ENCODE measurements at places on chromosomes 3 and 15.

DNA sequence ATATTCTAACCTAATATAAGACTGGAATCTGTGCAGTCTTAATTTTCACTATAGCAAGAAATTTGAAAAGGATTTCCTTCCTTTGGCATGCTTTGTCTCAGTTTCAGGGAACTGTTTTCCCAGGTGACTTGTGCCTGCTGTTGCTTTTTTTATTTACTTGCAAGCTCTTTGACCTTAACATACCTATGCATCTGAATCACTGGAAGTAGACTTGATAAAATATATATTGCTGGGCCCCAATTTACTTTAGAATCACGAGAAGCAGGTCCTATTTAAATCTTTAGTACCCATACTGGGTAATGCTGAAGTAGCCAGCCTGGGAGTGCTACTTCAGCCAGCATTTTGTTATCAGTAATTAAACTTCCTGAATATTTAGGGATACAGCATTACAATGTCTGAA lies 257.9 kb upstream of the ALCAM start:
- DNase-seq: no peak

GRCh38 chr3:129245141-129245540 lies 4.3 kb upstream of the COPG1 start:
- DNase-seq: no peak

DNA sequence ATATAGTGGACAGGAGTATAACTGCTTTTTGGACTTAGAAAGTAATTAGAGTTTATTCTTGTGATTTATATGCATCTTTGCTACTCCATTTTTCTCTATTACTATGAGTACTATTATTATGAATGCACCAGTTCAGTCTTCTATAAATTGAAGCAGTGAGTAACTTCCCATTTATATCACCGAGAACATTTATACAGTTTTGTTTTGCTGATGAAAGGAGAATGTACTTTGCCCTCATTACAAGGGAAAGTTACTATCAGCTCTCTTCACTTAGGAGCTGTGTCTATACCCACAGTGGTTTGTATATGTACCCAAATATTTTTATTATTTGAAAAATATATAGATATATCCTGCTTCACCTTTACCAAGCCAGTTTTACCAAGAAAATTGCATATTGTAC lies 5.7 kb downstream of the KBTBD12 start:
- no peak for DNase-seq

- no peak for DNase-seq
Observed at GRCh38 chr15:36978126-36978525, 122.2 kb downstream of the MEIS2 start.

DNA sequence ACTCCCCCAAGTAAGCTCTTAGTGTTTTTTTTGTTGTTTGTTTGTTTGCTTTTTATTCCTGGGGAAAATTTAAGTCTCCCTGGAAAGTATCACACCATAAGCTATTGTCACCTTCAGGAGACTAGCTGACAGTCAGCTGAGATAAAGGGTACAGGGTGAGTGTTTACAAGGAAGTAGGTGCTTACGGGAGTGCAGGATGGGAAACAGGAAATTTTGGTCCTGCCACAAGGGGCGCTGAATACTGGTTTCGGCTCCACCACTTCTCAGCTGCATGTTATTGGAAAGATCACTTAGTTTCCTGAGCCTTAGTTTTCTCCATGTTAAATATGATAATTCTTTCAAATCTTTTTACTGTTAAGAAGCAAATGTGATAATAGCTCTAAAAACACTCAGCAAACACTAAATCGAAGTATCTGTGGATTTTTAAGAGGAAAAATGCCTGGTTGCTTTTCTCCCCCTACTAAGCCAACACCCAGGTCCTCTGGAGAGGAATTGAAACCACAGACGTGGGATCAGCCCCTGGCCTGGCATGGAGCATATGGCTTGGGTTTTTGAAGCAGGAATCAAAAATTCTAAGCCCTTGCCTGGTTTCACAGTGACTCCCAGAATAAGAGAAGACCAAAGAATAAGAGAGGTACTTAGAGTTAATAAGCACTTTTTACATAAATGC lies 90.7 kb downstream of the SCN11A start:
- no peak for DNase-seq

DNA sequence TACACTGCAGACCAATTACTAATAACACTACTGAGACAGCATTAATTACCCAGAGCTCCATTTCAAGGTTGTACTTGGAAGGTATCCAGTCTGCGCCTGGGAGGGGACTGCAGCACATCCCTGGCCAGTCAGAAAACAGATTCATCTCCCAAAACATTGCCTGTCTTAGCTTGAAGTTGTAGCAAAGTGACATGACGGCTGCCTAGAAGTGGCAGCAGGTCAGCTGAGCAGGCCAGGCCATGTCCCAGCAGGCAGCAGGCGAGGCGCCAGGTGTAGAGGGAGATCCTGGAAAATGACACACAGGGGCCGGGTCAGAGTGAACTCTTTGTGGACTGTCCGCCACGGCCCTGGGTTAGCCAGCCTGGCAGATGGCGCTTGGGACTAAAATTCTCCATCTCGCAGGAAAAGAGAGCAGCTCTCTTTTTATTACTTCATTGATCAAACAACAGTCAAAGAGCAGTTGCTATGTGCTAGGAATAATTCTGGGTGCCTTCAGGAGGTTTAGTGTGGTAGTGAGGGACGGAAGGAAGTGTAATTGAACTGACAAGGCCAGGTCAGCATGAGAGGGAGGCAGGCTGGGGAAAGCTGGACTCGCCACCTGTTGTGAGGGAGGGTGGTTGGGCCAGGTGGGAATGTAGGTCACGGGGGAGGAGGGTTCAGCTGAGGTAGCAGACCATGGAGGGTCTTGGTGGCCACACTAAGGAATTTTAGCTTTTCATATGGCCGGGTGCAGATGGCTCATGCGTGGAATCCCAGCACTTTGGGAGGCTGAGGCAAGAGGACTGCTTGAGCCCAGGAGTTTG lies 1.3 kb upstream of the MAP6D1 start:
- no peak for DNase-seq

DNA sequence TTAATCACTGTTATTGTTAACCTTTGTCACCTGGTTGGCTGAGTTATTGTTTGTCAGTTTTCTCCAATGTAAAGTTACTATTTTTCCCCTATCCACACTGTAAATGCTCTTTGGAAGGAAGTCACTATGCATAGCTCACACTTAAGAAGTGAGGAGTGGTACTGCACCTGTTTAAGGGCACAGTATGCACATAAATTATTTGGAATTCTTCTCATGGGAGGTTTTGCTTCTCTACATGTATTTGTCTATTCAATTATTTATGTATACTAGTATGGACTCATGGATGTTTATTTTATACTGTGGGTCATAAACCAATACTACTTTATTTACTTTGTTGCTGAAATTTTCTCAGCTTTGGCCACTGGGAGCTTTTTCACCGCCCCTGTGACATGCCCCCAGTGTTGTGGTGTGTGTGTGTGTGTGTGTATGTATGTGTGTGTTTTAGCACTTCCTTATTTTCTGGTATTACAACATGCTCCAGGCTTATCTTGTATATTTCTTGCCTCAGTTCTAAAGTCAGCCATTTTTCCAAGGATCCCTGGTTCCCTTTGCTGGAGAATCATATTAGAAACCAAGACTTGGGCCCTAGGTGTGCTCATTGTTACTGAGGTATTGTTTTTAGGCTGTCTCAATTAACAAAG lies 290.5 kb downstream of the KBTBD8 start:
- no peak for DNase-seq

- no peak for DNase-seq
Observed at GRCh38 chr3:127394984-127395662, 107.3 kb upstream of the PRR20G start.

- no peak for DNase-seq
Observed at GRCh38 chr3:132675408-132675807, 15.3 kb downstream of the UBA5 start.

DNA sequence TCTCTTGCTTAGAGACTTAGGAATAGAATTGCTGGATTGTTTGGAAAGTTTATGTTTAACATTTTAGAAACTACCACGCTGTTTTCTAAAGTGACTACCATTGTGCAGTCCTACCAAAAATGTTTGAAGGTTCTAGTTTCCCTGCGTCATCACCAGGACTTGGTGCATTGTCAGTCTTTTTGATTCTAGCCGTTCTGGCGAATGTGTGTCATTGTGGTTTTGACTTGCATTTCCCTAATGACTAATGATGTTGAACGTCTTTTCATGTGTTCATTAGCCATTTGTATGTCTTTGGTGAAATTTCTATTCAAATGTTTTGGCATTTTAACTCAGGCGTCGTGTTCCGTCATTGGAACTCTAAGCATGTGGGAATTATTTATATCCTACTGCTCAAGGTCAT lies 58.0 kb downstream of the CHD2 start:
- no peak for DNase-seq

DNA sequence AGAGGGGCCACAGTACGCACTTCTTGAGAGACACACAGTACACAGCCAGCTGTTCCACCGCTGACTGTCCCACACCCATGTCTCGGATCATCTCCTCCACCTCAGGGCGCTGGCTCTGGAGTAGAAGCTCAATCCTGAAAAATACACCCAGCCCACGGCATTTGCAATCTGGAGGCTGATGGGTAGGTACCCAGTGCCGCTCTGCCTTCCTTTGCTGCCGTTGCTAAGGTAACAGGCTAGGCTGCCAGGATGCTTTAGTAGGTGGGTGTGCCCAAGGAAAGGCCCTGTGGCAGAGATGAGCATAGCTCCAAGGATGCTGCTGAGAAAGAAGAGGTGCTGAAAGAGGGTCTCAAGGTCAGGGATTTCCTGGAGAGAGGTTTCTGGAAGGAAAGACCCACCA lies 14.6 kb downstream of the TRAIP start:
- no peak for DNase-seq

GRCh38 chr3:123755085-123755484 lies 129.0 kb downstream of the MYLK start:
- no peak for DNase-seq

DNA sequence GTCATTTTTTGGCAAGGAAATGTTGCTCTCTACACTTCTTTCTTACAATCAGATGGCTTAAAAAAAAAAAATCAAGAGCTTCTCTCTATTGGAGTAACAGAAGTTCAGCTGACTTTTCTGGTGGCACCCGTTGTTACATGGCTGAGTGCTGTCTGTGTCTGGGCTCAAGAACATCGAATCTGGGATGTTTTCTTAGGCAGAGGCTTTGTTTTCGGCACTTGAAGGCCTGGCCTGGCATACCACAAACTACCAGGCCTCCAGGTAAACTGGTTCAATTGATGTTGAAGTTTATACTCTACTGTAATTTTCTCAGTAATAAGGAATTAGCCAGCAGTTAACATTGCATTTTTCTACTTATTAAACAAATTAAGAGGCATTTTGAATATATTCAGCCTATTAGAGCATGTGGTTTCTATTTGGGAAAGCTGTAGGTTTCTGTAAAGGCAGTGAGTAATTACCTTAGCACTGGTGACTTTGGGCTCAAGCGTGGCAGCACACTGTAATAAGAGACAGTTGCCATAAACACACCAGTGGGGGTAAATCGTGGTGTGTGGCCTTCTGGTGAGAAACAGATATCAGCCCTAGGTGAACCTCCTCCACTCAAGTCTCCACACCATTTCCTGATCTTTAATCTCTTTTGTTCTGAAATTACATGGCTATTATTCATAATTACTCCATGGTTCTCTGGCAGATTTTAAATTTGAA lies 544.7 kb downstream of the MECOM start:
- no peak for DNase-seq

- DNase-seq: no peak
Observed at GRCh38 chr3:66073464-66074141, 34.9 kb upstream of the MAGI1 start.

DNA sequence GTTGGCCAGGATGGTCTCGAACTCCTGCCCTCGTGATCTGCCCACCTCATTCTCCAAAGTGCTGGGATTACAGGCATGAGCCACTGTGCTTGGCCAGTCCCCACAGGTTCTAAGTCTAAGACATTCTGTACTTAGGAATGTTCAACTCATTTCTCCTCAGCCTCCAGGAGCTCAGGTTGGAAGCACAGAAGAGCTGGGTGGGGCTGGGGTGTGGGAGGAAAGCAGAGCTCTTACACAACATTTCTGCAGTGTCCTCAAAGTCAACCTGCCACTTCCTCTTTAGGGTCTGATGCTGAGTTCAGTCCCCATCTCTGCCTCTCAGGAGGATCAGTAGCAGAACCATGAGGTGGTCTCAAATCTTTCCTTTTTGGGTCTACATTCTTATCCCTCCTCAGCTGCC lies 75.5 kb downstream of the MRPL46 start:
- DNase-seq: no peak

GRCh38 chr15:89359471-89360293 lies 25.1 kb upstream of the POLG start:
- no peak for DNase-seq

DNA sequence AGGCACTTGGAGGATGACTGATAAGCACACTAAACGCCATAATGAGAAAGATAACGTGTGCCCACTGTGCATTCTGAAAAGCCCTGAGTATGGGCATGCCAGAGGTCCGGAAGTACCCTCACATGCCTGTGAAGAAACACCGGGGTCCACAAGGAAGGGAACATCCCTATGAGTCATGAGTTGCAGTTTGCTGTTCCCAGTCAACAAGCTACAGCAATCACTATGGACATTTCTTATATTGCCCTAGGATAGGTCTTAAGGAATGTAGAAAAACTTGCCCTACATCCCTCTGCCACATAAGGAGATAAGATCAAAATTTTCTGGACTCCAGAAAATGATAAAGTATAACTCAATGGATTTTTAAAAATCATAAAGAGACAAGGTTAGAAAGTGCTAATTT lies 9.9 kb downstream of the MB21D2 start:
- DNase-seq: no peak

DNA sequence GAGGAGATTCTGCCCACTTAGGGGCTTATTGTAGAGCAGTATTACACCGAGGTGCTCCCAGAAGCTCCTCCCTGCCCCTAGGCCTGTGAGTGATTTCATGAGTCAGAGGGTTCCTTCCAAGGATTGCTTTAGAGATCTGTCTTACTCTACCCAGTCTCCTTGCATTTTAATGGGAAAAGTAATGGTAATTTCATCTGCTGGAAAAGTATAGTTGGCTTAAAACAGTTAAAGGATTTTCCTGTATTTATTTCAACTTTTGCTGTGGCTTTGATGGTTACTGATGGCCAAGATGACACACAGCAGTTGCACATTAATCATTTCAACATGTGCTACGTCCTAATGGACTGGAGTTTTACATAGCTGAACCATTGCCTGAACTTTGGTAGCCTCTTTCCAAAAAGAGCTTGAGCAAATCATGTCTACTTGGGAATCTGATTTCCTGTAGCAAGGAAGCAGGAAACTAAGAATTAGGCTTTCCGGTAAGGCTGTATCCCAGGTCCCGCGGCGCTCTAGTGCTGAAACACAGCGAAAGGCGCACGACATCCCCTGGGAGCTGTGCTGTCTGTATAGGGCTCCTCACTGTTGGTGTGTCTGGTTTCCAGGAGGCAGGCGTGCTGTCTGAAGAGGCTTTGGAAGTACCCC lies 9.2 kb upstream of the PGPEP1L start:
- DNase-seq: no peak

- DNase-seq: no peak
Observed at GRCh38 chr3:1026395-1026794, 66.4 kb upstream of the CNTN6 start.
